ENCODE measurements at places on chromosomes 5 and 9.

DNA sequence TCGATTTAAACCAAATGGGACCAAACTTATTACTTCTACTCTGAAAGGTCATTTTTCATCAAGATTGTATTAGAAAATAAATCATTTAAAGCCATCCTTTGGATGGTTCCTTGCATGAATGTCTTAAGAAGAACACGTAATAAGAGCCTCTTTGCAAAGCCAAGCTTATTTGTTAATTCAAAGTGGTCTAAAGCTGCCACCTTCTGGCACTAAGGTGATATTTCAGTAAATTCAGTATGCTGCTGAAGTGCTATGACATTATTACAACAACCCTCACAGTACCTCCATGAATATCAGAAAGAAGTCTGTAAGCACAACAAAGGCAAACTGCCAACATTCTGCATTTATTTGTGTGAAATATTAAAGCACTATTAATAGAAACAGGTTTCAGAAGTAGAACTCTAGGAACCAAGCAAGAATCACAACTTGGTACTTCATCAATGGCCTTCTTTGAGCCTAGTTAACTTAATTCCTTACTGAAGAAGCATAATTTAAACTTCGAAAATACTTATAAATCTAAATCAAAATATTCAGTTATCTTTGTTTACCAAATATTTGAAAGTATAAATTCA, 53.1 kb upstream of the TYRP1 start:
- DNase-seq, result no peak

GRCh38 chr5:44022622-44023021, 366.6 kb downstream of the FGF10 start:
- DNase-seq, result no peak

GRCh38 chr9:73059247-73059646, 92.4 kb upstream of the ANXA1 start:
- DNase-seq, result no peak

DNA sequence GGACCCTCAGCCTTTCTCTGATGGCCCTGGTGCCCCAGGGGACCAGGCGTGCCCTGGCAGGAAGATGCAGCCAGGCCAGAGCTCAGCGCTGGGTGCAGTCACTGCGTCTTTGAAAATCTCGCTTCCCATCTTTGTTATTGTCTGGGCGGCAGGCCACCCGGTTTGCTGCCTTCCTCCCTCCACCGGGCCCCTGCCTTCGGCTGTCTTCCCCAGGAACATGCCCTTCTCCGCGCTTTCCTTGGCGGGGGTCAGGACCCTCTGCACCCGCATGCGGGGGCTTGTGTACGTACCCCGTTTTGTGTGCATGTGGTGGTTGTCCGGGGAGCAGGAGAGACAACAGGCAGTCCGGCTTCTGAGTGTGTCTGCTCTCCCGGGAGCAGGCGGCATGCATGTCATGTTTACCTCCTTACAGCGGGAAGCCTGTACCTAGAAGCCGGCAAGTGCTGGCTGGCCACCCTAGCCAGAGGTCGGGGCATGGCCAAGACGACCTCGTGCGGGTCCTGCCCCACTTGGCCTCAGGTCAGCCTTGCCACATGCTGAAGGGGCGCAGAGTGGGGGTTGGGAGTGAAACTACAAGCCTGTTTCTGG, 49.5 kb downstream of the DAB2IP start:
- DNase-seq, result no peak

GRCh38 chr9:85536514-85536913, 205.2 kb downstream of the AGTPBP1 start:
- no peak for DNase-seq
